NCI-H2081 treated with DMSO at 0.1 percent for 48 hours (cell line): ENCODE measurements at places on chromosomes 1 and 21.

DNA sequence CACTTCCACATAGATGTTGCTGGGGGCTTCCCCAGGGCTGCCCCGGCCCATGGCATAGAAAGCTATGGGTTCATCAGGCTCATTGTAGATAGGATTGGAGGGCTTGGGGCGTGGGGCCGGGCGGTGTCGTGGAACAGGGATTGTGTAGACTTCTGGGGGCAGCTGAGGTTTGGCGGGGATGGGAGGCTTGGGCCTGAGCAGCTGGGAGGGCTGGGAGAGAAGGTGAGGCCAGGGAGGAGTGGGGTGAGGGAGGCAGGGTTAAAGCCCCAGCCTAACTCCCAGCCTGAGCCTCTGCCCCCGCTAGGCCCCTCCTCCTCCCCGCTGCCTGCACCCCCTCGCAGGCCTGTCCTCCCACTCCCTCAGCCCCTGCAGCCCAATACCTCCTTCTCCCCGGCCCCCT, 7.4 kb downstream of the SH2D2A start:
- no peak for DNase-seq

GRCh38 chr1:44412601-44413000, 7.5 kb downstream of the RNF220 start:
- DNase-seq: no peak

DNA sequence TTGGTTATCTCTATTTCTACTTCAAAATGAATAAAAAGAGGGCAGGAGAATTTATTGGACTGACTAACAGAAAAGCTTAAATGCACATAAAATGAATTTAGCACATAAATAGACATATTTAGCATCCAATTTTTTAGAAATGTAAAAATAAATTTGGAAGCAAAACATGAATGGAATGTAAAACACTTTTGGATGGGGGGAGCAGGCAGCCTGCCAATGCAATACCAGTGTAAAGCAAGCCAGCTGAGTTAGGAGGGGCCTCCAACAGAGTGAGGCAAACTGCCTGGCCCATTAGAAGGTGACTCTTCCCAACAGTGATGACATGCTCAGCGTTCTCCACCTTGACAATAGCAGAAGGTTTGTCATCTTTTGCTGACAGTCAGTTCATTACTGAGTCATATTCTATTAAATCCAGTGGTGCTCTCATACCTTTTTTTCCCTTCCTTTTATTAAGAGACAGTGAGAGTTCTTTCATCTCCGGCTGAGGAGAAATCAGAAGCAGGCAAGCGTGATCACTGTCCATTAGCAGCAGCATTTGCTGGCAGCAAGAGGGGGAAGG, 19.5 kb upstream of the EXO1 start:
- no peak for DNase-seq

DNA sequence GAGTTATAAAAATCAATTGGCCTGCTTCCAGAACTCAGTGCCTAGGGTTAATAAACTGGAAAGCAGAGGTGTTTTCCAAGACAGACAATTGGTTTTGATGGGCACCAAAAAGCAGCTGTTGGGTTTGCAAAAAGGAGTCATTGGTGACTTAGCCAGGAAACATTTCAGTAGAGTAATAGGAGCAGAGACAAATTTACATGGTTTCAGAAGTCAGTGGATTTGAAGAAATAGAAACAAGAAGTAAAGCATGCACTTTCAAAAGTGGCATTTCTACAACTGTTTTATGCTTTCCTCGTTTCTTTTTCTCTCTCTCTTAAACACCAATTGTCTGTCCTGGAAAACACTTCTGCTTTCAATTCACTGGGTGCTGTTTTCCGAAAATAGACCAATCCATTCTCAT, 87.8 kb downstream of the GLUL start:
- DNase-seq: no peak

DNA sequence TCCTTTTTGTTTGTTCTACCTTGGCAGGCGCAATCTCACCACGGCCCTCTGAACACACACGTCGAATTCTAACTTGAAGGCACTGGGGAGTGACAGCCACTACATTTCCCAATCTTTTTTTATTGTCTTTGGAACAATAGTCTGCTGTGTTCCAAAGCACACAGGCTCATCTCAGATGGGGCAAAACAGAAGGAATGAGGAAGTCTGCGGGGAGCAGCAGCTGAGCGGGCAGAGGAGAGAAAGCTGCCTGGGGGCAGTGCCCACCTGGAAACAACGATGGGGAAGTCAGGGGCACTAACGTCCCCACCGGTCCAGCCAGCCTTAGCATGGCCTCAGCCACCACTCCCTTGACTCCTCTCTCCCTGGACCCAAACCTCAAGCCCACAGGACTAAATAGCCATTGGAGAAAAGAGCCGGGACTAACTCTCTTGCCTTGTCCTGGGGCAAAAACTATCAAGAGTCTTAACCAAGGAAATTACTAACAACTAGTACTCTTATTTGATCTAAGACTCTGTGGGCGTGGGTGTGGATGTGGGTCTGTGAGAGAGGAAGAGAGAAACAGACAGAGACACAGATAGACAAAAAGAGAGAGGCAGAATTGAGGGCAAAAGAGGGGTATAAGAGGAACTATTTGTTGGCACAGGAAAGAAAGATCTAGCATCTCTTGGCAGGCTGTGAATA, 34.2 kb downstream of the SYF2 start:
- no peak for DNase-seq

DNA sequence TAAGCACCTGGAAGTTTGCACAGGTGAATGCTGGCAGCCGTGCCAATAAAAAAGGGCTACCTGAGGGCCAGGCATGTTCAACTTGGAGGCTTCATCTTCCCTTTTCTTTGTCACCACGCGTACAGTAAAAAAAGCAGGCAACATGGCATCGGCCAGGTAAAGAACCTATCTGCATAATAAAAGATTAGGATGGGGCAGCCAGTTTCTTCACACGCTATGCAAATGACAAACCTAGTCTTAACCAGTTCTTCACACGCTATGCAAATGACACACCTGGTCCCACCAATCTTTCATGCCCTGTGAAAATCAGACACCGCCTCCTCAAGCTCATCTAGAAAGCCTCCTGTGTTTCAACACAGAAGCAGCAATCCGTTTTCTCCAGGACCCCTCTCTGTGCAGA, 413.4 kb downstream of the HLX start:
- no peak for DNase-seq

GRCh38 chr1:112702067-112702395, 4.9 kb downstream of the RHOC start:
- DNase-seq: no peak

GRCh38 chr1:56302878-56303277, 276.5 kb downstream of the PLPP3 start:
- no peak for DNase-seq

DNA sequence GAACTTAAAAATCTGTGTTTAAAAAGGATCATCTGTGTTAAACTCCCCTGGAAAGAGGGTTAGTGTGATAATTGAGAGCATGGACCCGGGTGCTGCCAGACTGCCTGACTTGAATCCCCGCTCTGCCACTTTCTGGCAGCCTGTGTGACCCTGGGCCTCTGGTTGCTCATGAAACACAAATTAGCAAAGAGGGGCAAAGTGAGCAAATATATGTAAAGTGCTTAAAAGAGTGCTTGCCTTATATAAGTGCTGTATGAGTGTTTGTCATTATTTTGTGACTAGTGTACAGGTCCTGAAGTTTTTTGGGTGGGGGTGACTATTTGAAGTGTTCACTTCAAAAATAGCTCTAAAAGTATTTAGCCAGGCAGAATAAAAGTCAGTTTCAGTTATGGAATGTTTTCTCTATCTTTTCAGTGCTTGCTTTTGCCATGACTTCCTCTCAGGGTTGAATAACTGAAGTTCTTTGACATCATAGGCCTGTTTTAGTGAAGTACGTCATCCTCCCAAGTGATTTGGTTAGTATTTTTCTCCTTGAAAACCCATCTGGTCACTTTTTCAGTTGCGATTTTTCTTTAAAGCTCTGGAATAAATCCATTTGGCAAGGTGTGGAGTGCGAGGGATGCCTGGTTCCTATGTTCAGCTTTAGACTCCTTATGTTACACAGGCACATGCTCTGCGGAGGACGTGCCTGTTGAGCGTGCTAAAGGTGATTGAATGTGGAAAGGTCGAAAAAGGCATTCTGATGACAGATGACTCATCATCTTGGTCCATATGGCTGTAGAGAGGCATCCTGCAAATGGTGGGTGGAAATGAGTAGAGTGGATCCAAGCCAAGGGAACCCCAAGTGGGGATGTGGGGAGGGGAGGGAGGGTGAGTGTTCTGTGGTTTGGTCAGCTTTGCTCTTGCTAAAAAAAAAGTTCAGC, 47.8 kb downstream of the AK4 start:
- no peak for DNase-seq

- no peak for DNase-seq
Measured at GRCh38 chr1:110916669-110917306, 43.8 kb downstream of the CD53 start.

DNA sequence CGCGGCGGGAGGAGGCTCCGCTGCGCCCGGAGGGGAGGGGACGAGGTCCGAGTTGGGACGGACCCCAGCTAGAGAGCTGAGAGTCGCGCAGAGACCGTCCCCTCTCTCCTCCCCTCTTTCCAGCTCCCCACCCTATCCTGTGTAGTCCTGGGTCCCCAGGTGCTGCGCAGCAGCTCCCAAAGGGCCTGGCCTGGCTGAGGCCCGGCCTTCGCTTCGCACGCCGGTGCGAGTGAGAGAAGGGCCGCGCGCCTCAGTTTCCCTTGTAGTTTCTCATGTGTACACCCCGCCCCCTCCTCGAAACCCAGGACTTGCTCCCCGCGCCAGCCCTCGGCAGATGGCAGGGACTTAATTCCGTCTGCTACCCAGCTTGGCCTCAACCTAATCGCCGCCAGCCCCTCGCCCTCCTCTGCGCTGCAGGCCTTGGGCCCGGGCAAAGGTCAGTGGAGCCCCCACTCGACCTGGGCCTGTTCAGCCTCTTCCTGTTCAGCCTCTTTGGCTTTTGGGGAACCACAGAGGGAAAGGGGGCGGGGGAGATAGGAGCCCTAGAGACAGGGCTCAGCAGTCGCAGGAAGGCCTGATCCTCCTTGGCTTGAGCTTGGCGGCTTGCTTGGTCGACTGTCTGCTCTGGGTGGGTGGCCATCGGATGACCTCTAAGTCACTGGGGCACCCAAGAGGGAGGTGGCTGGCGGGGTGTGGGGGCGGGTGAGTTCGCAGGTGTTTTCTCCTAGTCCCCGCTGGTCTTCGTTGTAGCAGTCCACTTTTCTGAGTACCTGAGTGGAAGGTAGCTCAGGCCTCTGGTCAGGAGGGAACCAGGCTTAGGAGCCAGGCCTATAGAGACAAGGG, 1.0 kb downstream of the ZNF687 start:
- DNase-seq: no peak

DNA sequence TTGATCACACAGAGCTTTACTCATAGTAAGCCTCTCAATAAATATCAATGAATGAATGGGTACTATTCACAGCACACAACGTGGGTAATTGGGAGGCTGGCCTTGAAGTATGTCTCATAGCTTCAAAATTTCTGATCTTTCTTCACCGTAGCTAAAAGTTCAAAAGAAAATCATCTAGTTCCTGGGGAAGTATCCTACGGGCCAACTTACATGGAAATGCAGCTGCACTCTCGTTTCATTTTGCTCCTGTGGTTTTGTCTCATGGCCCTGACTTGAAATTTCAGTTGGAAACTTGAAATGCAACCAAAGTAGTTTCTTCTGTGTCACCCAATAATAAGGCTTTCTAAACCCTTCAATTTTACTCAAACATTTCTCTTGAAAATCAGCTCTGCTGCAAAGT, 76.1 kb upstream of the CNIH3 start:
- DNase-seq: no peak

GRCh38 chr1:43438576-43438952, 15.2 kb downstream of the HYI start:
- DNase-seq: no peak

DNA sequence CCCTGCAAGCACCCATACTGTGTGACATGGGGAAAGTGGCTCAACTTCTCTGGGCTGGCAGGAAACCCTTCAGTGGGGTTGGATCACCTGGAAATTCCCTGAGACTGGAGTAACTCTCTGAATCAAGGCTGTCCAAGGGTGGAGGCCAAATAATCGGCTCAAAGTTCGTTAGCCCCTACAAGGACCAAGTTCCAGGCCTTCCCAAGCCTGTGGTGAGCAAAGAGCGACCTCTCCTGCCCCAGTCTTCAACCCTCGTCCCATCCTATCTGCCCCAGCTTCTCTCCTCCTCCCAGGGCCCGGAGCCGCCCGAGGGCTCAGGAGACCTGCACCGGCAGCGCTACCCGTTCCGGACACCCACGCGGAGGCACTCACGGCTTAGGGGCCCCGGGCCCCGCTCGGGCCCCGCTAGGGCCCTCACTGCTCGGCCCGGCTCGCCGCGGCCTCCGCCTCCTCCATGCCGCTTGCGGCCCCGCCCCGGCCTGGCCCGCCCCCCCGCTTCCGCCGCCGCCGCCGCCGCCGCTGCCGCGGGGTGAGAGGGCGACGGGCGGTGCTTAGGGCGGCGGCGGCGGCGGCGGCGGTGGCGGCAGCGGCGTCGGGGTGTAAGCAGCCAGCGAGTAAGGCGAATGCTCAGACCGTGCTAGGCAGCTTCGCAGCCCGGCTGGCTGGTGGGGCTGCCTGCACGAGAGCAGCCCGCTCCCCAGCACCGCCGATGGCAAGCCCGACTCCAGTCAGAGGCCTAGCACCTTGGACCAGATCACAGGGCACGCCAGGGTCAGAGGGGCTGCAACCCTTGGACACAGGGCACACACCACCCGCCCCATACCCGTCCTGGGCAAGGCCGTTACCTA, at the start of gene POMGNT1:
TSS of gene POMGNT1 (minus strand) at position 471 of the 848 bp plus-strand sequence. CDS start 613 bp downstream, outside the sequence.
- no peak for DNase-seq

GRCh38 chr1:243501002-243501401, 245.2 kb downstream of the SDCCAG8 start:
- DNase-seq: no peak

GRCh38 chr1:165882168-165882837, 54.9 kb downstream of the UCK2 start:
- no peak for DNase-seq

DNA sequence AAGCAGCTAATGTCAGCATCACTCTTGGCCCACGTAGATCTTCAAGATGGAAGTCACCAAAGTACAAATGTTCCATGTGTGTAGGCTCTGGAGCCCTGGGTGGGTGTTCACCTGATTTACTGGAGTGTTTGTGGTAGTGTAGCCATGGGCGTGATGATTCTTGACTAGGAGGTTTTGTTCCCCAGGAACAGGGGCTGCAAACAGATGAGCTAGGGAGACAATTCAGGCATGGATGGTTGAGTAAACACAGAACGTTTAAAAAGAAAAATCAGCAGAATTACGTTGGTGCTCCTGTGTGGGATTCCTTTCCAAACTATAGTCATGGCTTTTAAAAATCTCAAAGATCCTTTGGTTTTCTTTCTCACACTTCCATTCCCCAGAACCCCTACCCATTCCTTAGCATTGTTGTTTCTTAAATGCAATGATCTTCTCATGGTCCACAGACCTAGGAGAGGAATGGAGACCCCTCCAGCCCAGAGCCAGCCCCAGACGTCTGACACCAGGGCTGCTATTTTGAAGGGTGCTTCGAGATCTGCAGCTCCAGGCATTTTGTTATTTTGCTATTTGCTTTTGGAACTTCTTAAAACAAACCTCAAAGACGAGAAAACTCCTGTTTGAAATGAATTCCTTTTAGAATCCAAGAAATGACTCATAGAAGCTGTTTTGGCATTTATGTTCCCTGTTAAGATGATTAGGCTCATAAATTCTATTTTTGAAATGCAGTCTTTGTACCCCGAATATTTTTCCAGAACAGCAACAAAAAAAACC, 115.1 kb downstream of the ETS2 start:
- DNase-seq: no peak

GRCh38 chr1:109631513-109632505, 12.2 kb downstream of the AMPD2 start:
- DNase-seq: no peak

GRCh38 chr1:75797273-75797588, 549 bp downstream of the MSH4 start:
- no peak for DNase-seq
